ENCODE measurements at places on chromosomes 3 and 15.

DNA sequence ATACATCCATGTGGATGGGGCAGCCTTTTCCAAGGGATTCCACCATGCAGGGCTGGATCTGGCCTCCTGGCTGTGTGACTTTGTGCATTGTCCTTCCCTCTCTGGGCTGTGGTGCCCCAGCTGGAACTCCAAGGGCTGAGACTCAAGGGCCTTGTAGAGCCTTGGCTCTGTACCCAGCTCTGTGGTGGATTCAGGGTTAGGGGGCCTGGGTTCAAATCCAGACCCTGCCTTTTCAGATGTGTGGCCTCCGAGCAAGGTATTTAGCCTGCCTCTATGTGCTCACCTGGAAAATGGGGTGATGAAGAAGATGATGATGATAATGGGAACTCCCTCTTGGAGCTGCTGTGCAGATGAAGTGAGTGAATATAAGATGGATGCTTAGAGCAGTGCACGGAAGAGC lies 161.9 kb downstream of the WNT7A start:
- H3K4me3 ChIP-seq = no peak overlapping the region
- H3K36me3 ChIP-seq = no peaks in the 10 kb centered on the region
- peaks cover 3% of the 10 kb centered on the region for H3K27me3 ChIP-seq
- H3K4me1 ChIP-seq = no peaks in the 10 kb centered on the region
- DNase-seq = no peak

DNA sequence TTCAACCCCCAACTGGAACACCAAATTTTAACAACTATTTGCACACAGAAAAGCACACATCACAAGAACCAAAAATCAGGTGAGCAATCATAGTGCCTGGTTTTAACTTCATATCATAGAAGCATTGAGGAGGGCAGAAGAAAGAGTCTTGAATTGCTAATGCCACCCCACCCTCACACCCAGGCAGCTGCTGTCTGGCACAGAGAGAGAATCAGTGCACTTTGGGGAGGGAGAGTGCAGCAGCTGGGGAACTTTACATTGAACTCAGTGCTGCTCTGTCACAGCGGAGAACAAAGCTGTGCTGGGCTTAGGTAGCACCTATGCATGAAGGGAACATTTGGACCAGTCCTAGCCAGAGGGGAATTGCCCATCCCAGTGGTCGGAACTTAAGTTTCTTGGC lies 76.0 kb upstream of the KBTBD8 start:
- H3K4me3 ChIP-seq = no peak overlapping the region
- no peak overlapping the region for H3K27ac ChIP-seq
- H3K4me1 ChIP-seq = no peaks in the 10 kb centered on the region
- no peaks in the 10 kb centered on the region for H3K27me3 ChIP-seq
- no peaks in the 10 kb centered on the region for H3K36me3 ChIP-seq
- DNase-seq = no peak

GRCh38 chr3:124256156-124256555 lies 264.2 kb upstream of the ROPN1 start:
- H3K4me1 ChIP-seq = no peaks in the 10 kb centered on the region
- H3K27me3 ChIP-seq = peaks cover 9% of the 10 kb centered on the region
- no peak overlapping the region for H3K4me3 ChIP-seq
- H3K27ac ChIP-seq = no peak overlapping the region
- DNase-seq = no peak

GRCh38 chr3:54527953-54528352 lies 399.9 kb downstream of the LRTM1 start:
- DNase-seq = no peak
- H3K27ac ChIP-seq = no peak overlapping the region
- no peak overlapping the region for H3K4me3 ChIP-seq

DNA sequence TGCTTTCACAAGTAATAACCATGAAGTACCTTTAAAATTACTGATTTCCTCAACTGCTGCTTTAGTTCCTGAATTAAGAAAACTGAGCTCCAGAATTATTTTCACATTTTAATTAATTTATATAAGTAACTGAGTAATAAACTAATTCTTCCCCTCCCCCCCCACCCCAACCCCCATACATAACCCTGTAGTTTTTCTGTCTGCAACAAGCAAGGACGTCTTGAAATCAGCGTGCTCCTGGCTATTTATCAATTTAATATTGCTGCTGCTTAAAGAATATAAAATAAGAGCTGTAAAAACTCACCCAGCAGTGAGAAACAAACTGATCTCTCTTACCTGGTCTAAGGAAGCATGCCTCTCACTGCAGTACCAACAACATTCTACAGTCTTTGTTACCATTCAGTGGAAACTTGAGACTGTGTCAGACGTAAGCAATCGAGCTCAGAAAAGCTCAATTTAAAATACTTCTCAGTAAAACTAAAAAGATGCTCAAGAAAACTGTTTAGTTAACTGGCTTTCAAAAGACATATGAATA lies 121.0 kb downstream of the TFDP2 start:
- H3K4me1 ChIP-seq = peaks cover 26% of the 10 kb centered on the region
- H3K27ac ChIP-seq = peak overlapping the region; percentile 89
- peak overlapping the region; percentile 59 for H3K4me3 ChIP-seq
- H3K36me3 ChIP-seq = peaks cover 4% of the 10 kb centered on the region
- H3K27me3 ChIP-seq = no peaks in the 10 kb centered on the region

DNA sequence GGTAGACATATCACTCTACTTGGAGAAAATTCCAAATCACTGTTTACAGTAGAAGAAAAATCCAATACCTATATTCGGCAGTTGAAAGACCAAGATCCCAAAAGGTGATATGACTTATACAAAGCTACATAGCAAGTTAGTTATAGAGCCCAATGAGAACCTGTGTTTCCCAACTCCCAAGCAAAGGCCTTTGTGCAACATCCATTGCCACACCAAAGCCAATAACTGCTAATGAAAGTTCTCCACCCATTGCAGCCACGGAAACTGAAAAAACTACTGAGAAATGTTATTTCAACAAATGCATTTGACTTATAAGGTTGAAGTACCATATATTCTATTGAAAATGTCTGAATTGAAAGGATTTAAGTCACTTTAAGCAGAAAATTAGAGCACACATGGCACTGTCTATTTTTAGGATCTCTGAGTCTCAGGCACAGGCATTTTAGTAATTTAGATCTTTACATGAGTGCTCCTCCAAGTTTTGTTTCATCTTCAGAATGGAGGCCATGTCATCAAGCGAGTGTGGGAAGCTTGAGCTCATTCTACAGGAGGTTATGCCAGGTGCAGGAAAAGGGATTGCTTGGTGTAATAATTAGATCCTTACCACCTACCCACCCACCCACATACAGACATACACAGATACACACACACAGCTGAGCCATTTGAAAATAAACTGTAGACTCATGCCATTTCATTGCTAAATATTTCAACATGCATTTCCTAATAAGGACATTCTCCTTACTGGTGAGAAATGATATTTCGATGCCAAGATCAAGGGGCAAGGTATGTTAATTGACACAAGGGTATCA lies 19.7 kb upstream of the ANO10 start:
- H3K27me3 ChIP-seq = no peaks in the 10 kb centered on the region
- H3K4me1 ChIP-seq = no peaks in the 10 kb centered on the region
- H3K36me3 ChIP-seq = no peaks in the 10 kb centered on the region
- no peak for DNase-seq
- no peak overlapping the region for H3K4me3 ChIP-seq
- no peak overlapping the region for H3K27ac ChIP-seq

DNA sequence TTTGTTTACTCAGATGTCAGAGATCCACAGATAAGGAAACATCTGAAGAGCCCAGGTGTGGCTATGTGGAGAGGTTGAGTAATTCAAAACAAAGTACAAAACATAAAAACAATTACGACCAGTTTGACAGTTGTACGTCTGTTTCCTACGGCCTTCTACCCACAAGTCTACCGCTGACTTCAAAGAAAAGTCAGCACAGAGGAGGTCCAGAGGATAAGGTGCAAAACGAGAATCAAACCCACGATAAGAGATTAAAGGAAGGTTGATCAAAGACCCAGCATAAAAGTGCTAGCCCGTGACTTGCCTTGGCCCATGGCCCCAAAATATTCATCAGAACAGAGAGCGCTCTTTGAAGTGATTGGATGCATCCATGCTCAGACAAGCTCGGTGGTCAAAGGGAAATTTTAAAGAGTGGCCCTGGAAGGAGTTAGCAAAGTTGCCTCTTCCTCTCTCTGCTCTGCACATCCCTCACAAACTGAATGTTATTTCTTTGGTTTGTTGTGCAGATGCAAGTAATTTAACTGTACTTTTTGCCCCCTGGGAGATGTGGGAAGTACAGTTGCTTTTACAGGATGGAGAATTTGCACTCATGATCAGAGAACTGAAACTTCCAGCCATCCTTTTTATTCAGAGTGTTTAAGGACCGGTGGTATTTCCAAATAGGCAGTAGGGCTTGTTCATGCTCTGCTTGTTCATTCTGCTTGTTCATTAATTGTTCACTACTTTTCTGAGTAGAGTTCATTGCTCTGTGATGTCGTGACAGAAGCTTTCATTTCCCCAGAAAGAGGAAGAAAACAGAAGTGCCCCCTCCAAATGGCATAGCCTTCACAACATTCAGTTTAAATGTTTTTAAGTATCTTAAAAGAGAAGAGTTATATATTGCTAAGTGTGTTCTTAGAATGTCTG lies 31.1 kb downstream of the MME start:
- H3K36me3 ChIP-seq = no peaks in the 10 kb centered on the region
- no peaks in the 10 kb centered on the region for H3K27me3 ChIP-seq
- no peak overlapping the region for H3K4me3 ChIP-seq
- H3K27ac ChIP-seq = no peak overlapping the region
- no peaks in the 10 kb centered on the region for H3K4me1 ChIP-seq

GRCh38 chr3:58502872-58503271 lies 11.0 kb downstream of the KCTD6 start:
- no peaks in the 10 kb centered on the region for H3K4me1 ChIP-seq
- DNase-seq = no peak
- H3K27ac ChIP-seq = no peak overlapping the region
- no peak overlapping the region for H3K4me3 ChIP-seq
- no peaks in the 10 kb centered on the region for H3K27me3 ChIP-seq

- no peak for DNase-seq
- H3K4me3 ChIP-seq = no peak overlapping the region
- H3K4me1 ChIP-seq = no peaks in the 10 kb centered on the region
- no peaks in the 10 kb centered on the region for H3K36me3 ChIP-seq
Measured at GRCh38 chr3:56321892-56322291, 146.4 kb downstream of the ERC2 start.

- peaks cover 3% of the 10 kb centered on the region for H3K4me1 ChIP-seq
- H3K4me3 ChIP-seq = no peak overlapping the region
- DNase-seq = no peak
Measured at GRCh38 chr15:77749998-77750540, 117.4 kb upstream of the LINGO1 start.

DNA sequence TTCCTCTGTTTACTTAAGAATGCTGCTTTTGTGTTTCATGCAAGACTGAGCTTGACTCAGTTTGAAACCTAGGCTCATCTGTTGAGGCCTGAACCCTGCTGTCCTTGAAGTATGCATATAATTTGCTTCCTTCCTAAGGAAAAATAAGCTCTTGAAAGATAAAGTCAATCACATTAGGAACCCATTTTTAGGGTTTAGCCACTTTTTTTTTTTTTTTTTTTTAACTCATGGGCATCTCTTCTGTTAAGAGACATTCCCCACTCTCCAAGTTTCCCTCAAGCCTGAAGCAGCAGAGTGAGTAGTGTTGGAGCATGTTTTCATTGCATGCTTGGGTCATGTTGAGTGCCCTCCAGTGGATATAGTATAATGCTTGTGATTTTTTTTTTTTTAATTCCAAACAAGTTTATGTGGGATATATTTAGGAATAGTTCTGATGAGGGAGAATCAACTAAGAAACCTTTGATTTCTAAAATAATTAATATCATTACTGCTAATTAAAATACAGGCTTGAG lies 3.6 kb downstream of the CTNNB1 start:
- no peak overlapping the region for H3K27ac ChIP-seq
- DNase-seq = no peak
- H3K27me3 ChIP-seq = no peaks in the 10 kb centered on the region
- H3K36me3 ChIP-seq = peaks cover 2% of the 10 kb centered on the region
- no peak overlapping the region for H3K4me3 ChIP-seq

DNA sequence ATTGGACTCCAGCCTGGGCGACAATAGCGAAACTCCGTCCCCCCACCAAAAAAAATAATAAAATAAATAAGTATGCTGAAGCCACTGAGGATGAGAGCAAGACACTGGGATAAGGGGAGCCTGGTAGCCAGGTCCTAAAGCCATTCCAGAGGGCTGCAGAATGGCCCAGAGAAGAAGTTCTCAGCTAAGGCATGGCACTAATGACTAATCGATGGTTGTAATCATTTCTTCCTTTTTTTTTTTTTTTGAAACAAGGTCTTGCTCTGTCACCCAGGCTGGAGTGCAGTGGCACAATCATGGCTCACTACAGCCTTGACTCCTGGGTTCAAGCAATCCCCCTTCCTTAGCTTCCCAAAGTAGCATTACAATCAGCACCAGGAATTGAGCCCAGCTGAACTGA lies 25.6 kb upstream of the ZNF774 start:
- no peaks in the 10 kb centered on the region for H3K36me3 ChIP-seq
- no peak overlapping the region for H3K4me3 ChIP-seq
- H3K4me1 ChIP-seq = peaks cover 3% of the 10 kb centered on the region
- no peaks in the 10 kb centered on the region for H3K27me3 ChIP-seq

- no peak overlapping the region for H3K27ac ChIP-seq
- H3K4me3 ChIP-seq = no peak overlapping the region
- H3K36me3 ChIP-seq = no peaks in the 10 kb centered on the region
- no peaks in the 10 kb centered on the region for H3K4me1 ChIP-seq
- no peak for DNase-seq
- H3K27me3 ChIP-seq = no peaks in the 10 kb centered on the region
Measured at GRCh38 chr3:14577897-14578296, 37.8 kb upstream of the GRIP2 start.

- H3K4me3 ChIP-seq = no peak overlapping the region
- H3K36me3 ChIP-seq = no peaks in the 10 kb centered on the region
- no peak overlapping the region for H3K27ac ChIP-seq
Measured at GRCh38 chr3:169158379-169158778, 505.1 kb downstream of the MECOM start.

- H3K36me3 ChIP-seq = no peaks in the 10 kb centered on the region
- H3K27me3 ChIP-seq = peaks cover 5% of the 10 kb centered on the region
- no peak for DNase-seq
- H3K4me3 ChIP-seq = no peak overlapping the region
- no peaks in the 10 kb centered on the region for H3K4me1 ChIP-seq
Measured at GRCh38 chr15:101497017-101497416, 7.5 kb upstream of the PCSK6 start.

DNA sequence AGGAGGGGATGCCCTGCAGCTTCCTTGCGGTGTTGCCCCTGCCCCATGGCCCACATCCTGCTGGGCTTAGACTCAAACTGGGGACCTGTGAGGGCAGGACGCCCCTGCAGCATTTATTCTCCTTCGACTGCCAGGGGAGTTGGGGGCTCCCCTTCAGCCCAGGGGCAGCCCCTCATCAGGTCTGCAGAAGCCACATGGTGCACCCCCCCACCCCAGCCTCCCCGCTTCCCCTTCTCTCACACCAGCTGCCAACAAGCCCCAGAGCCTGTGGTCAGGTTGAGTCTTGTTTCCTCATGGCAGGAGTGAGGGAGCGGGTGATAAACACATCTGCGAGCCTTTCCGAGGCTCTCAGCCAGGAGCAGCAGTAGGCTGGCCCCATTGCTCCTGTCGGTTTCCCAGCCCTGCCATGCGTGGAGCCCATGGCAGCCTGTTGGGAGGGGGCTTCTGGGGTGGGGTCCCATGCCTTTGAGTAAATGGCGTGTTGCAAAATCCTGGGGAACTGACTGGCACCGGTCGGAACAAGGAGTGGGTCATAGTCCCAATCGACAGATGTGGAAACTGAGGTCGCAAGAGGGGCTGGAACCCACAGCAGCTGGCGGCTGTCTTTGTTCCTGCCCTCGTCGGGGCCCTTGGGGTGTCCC lies 27.8 kb downstream of the WNT7A start:
- no peak for DNase-seq
- no peaks in the 10 kb centered on the region for H3K27me3 ChIP-seq
- no peaks in the 10 kb centered on the region for H3K36me3 ChIP-seq
- no peaks in the 10 kb centered on the region for H3K4me1 ChIP-seq

- H3K36me3 ChIP-seq = no peaks in the 10 kb centered on the region
- no peaks in the 10 kb centered on the region for H3K4me1 ChIP-seq
- no peak overlapping the region for H3K4me3 ChIP-seq
- no peaks in the 10 kb centered on the region for H3K27me3 ChIP-seq
- H3K27ac ChIP-seq = no peak overlapping the region
Measured at GRCh38 chr15:54082836-54083492, 104.7 kb downstream of the UNC13C start.

All from Panc1 (cell line).